SK-MEL-5 (cell line): ENCODE measurements at places on chromosomes 5 and 9. TPM values are rescaled to one million over a fixed set of nuclear protein-coding genes. Genes with fewer than 3 reads are reported as not detected.

Gene DPM2
- total RNA-seq: 31.4 and 34.9 TPM in 2 replicates

Gene SETX
- 58.2 and 59.8 TPM in 2 replicates for total RNA-seq

Gene ADAMTSL1
- total RNA-seq: not detected in 2 replicates

Gene TXN
- total RNA-seq: 421 and 448 TPM in 2 replicates

Gene CCNO
- total RNA-seq: 0.19 and 0.24 TPM in 2 replicates

Gene CCDC187
- not detected in 2 replicates for total RNA-seq

Gene MTRR
- total RNA-seq: 74.7 and 86.7 TPM in 2 replicates

Gene TAF11L5
- total RNA-seq: not detected in 2 replicates

Gene EIF4E1B
- not detected in 2 replicates for total RNA-seq

Gene PGM5
- 4.9 and 5.7 TPM in 2 replicates for total RNA-seq

Gene FOXI1
- total RNA-seq: not detected in 2 replicates

Gene GPR21
- 0.24 and 0.32 TPM in 2 replicates for total RNA-seq

- DNase-seq: no peak
These were observed 462.9 kb downstream of the CDK5RAP2 start for GRCh38 chr9:120117081-120117480.

- no peak for DNase-seq
These were observed 414.0 kb downstream of the ELAVL2 start for GRCh38 chr9:23412046-23412445.

DNA sequence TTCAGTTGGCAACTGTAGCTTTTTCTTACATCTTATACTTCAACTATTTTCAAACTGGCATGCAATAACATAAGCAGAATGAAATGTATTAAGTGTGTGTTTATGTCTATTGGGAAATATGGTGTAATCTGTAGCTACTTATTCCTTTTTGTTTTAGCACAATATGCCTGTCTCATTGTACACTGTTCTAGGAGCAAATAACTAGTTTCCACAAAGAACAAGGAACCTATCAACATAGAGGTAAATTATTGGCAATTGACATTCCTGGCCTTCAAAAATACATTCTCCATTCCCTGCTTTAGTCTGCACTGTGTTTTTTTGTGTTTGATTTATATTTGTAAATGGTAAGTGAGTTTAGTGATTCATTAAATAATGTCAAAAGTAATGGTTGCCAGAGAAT, 75.7 kb downstream of the FBXL7 start:
- no peak for DNase-seq

- no peak for DNase-seq
These were observed 89.3 kb downstream of the CEMIP2 start for GRCh38 chr9:71678999-71679398.

DNA sequence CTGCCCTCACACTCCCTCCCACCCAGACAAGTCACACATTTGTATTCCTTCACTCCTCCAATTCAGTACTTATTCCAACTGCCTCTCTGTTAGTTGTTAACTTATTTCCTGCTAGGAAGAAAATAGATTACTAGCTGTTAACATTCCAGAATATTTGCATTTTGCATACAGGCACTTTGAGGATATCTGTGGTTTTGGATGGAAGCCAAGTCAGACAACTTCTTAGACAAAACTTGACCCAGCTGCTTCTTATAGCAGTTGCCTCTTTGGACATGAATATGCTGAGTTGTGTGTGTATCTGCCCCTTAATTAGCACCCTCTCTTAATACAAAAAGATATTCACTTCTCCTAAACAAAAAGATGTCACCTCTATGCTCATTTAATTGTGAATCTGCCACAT, 1280.6 kb upstream of the ACO1 start:
- no peak for DNase-seq

DNA sequence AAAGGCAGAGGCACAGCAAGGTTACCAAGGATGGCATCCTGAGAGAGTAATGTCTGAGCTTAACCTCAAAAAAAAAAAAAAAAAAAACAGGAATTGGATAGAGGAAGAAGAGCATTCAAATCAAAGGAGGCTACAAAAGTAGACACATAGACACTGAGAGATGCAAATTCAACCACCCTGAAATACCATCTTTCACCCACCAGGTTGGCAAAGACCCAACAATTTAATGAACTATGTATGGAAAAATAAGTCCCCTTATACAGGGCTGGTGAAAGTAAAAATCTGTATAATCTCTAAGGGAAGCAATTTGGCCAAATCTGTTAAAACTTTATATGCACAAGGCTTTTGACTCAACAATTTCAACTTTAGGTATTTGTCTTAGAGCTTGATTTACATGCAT, 4.9 kb downstream of the NADK2 start:
- no peak for DNase-seq

GRCh38 chr9:76873056-76873792, 32.7 kb downstream of the PRUNE2 start:
- DNase-seq: no peak

DNA sequence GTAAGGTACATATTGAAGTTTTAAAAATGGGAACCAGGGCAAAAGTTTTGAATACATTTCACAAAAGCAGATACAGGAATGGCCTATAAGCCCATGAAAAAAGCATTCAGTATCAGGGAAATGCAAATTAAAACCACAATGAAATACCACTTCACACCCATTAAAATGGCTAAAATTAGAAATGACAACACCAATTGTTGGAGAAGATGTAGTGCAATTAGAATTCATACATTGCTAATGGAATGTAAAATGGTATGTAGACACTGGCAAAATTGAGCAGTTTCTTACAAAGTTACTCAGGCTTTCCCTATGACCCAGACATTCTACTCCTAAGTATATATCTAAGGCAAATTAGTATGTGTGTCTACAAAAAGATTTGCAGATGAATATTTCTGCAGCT, 34.2 kb downstream of the CDC14B start:
- no peak for DNase-seq

GRCh38 chr5:78473751-78474150, 113.3 kb downstream of the SCAMP1 start:
- no peak for DNase-seq

DNA sequence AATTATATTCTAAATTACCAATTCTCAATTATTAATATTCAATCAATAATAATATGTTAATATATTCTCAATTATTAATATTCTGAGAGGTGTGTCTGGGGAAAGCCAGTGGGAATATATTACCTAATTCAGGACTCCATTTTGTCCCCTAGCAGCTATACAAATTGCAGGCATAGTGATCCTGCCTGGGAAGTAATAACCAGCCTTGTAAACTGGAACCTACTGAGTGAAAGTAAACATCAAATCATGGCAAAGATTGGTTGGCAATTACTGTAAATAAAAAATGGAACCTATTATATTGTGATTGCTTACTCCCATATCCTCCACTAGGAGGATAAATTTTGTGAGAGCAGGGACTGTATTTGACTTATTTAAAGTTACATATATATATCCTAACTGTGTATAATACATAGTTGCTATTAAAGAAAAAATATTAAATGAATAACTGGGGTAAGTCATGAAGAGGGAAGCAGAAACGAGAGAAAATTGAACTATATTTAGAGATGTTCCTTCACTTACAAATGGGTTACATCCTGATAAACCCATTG, 150.5 kb upstream of the ELL2 start:
- no peak for DNase-seq

DNA sequence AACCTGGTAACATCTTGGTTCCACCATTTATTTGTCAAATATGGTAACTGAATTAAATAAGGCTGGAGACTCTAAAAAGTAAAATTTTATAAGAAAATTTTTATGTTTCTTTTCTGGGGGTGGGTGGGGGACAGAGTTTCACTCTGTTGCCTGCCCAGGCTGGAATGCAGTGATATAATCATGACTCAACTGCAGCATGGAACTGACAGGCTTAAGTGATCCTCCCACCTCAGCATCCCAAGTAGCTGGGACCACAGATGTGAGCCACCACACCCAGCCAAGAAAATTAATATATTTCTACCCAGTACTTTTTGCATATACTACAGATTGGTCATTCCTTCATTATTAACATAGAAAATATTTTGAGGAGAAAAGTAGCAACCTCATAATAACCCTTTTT, 216.9 kb downstream of the DEPDC1B start:
- no peak for DNase-seq

GRCh38 chr5:82312373-82312856, 34.3 kb upstream of the RPS23 start:
- peak; percentile 82 for DNase-seq

- peak; percentile 76 for DNase-seq
These were observed 24.4 kb downstream of the MEGF9 start for GRCh38 chr9:120689860-120690259.

DNA sequence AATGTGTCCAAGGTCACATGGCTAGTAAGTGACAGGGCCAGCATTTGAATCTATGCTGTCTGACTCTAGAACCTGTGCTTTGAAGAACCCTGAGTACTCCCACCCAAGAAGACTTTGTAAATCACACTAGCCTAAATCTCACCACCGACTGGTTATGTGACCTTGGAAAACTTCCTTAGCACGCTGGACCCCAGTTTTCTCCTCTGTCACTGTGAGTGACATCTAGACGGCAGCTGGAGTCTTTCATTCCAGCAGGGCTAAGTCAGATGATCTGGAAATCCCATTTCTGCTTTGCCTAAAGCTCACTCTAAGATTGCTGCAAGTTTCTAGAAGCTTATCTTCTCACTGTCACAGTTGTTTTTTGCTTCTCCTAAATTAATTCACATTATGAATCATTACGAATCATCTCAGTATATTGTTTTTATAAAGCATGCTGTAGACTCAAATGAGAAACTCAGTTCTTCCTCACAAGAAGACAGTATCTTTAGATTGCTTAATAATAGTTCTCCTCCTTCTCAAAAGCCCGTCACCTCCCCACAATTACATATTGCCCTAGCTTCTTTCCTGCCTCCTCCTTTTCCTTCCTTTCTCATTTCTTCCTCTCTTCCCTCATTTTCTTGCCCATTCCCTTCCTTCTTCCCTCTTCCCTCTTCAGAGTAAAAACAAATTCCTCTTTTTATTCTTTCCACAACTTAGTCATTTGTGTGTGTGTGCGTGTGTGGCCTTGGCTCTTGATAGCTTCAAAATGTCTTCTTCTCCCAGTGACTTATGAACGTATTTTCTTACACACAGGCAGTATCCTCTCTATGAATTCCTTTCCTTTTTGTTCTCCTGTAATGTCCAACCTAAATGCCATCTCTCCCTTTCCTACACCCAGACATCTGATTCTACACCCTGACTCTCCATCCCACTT, 16.8 kb downstream of the ALDOB start:
- no peak for DNase-seq

DNA sequence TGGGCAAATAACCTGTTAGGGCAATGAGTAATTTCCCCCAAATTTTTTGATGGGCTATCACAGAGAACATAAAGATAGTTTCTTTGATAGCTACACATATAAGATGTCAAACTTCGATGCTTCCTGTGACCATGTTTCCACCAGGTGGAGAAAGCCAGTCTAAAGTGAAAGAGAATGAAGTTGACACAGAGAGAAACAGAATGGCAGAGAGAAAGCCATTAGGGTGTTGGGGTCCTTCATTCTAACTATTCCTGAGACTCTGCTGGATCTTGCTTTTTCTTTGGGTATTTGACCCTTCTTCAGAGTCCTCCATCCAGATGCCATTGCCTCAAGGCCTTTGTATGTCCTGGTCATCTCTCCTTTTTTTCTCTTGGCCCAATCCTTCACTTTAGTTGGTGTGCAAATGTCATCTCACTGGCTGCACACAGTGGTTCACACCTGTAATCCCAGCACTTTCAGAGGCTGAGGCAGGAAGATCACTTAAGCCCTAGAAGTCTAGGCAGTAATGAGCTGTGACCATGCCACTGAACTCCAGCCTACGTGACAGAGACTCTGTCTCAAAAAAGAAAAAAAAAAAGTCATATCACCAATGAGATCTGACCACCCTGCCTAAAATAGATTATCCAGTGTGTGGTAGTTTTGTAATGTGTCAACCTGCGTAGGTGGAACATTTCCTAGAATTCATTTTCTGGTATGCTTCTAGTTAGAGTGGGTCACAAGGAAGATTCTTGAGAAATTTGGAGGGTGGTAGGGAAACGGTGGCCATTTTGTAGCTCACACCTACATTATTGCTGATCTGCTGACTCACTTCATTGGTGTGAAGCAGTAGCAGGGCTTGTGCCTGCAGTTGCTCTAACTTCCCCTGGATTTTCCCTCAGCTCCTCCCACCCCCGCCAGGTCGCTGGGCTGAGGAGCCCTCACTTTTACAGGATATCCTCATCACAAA, 20.8 kb upstream of the KIF2A start:
- no peak for DNase-seq

DNA sequence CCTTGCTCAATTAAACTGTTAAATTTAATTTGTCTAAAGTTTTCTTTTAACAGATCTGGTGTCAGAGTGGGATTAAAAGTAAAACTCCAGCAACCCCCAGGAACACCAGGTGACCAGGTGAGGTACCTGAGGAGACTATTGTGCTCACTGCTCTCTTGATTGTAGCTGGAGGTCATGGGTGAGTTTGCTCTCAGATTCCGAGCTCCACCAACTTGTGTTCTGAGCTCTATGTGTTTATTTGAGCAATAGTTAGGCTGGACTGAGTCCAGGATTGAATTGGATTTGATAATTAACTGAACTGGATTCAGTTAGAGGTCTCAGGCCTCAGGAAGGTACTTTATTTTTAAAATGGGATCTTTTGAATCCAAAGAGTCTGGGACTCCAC, 17.9 kb upstream of the SCGB3A2 start:
- DNase-seq: no peak

DNA sequence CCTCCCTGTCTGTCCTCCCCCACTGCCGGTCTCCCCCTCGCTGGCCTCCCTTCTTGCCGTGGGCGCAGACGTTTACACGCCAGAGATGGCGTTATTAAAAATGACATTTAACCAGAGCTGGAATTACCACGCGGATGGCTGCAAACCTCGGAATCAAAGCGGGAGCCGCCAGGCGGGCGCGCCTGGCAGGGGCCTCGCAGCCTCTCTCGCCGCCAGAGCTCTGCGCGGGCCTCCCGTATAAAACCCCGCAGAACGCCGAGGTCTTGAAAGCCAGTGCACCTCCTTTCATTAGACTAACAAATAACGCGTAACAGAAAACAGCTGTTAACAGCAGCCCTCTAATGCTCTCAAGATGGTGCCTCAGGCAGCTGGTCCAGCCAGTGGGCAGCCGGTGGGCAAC, 10.2 kb downstream of the PRRX2 start:
- no peak for DNase-seq

GRCh38 chr5:133970325-133970909, 2.0 kb upstream of the C5orf15 start:
- DNase-seq: no peak

- no peak for DNase-seq
These were observed 63.4 kb upstream of the WWC1 start for GRCh38 chr5:168227973-168228615.

GRCh38 chr5:140324041-140324600, 21.2 kb upstream of the PFDN1 start:
- no peak for DNase-seq

- no peak for DNase-seq
These were observed 19.4 kb upstream of the C5orf63 start for GRCh38 chr5:127092690-127093089.

DNA sequence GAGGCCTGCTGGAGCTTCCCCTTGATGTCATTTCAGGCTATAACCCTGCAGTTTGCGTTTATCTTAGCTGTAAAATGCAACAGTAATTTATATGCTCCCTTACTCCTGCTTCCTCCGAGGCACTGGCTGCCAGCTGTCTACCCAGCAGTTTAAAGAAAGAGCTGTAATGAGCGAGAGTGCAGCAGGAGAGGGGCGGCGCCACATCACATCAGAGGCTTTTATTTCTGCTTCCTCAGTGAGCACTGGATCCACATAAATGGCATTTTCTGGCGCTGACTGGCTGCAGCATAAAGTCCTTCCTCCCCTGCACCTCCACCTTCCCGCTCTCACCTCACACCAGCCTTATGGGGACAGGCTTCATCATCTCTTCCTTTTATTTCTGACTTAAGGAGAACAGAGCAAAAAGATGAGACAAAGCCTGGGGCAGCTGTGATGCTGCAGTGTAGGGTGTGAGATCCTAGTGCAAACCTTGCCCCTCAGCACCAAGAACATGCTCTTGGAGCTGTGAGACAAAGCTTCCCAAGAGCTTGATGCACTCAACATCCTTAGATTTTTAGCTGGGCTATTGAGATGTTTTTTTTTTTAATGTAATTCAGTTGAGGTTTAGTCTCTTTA, 829.6 kb upstream of the ZNF608 start:
- peak; percentile 27 for DNase-seq
